Stimulated activated CD8-positive, alpha-beta memory T cell treated with anti-CD3 and anti-CD28 coated beads, Interleukin-4, amount 100 ng/mL, for 4 hours (primary cell): ENCODE measurements at places on chromosomes 5 and 9.
A peak's percentile ranks its signal among the peaks of the same experiment; 100 is the strongest.

- no peak for DNase-seq
Measured at GRCh38 chr9:129036923-129037766, 719 bp downstream of the MIGA2 start.

GRCh38 chr5:1436036-1436435 lies 9.2 kb downstream of the SLC6A3 start:
- no peak for DNase-seq

DNA sequence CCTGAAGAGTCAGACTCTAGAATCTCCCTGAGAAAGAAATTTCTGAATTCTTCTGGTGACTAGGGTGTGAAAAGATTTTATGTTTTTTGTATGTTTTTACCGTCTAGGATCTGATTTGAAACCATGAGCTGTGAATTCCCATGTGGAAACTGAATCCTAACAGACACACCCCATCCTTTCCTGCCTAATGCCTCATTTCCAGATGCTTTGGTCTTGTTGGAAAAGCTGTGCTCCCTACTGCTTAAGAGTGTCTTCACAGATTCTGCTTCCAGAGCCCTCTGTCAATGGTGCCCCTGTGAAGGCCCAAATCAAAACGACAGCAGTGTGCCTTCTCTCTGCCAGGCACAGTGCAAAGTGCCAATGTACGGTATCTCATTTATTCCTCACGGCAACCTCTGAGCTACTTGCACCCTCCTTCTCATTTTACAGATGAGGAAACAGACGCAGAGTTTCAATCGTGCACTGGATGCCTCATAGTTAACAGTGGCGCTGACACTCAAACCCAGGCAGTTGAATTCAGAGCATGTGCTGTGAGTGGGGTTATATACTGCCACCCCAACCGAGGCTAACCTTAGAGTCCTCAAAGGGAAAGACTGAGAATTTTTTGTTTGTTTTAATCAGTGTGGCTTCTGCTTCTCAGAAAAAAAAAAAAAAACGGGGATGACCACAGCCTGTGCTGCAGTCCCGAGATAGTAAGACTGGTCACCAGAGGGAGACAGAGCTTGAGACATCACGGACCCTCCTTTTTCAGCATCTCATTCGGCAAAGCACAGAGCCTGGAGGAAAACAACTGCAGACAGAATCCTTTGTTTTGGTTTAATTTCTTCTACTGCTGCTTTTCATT lies 188.4 kb downstream of the SNCAIP start:
- no peak for DNase-seq

DNA sequence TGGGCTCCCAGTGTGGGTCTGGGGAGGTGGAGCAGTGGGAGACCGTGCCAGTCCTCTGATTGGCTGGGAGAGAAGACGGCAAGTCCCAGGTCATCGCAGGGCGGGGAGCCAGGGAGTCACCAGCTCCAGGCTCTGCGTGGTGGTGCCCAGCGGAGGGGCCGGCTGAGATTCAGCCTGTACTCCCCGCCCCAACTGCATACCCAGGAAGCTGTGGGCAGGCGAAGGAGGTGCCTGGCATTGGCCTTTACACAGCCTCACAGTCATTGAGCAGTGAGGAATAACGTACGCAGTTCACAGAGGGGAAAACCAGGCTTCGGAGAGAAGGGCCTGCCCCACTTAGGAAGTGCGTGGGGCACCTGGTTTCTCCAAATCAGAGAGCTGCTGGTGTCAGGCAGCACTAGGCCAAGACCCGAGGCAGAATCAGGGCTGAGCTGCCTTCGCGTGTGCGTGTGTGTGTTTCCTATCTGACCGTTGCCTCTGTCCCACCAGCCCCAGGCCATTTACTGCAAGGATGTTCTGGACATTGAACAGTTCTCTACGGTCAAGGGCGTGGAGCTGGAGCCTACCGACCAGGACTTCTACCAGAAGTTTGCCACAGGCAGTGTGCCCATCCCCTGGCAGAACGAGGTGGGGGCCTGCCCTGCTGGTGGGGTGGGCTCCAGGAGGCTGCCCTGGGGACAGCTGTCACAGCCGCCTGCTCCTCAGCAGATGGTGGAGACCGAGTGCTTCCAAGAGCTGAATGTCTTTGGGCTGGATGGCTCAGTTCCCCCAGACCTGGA lies 6.2 kb upstream of the PRR7 start:
- no peak for DNase-seq

- DNase-seq: no peak
Measured at GRCh38 chr9:108119530-108120113, 630.1 kb upstream of the KLF4 start.

GRCh38 chr9:85064811-85065371 lies 395.4 kb downstream of the NTRK2 start:
- no peak for DNase-seq

GRCh38 chr5:57174128-57174889 lies 450 bp downstream of the GPBP1 start:
- DNase-seq: no peak

DNA sequence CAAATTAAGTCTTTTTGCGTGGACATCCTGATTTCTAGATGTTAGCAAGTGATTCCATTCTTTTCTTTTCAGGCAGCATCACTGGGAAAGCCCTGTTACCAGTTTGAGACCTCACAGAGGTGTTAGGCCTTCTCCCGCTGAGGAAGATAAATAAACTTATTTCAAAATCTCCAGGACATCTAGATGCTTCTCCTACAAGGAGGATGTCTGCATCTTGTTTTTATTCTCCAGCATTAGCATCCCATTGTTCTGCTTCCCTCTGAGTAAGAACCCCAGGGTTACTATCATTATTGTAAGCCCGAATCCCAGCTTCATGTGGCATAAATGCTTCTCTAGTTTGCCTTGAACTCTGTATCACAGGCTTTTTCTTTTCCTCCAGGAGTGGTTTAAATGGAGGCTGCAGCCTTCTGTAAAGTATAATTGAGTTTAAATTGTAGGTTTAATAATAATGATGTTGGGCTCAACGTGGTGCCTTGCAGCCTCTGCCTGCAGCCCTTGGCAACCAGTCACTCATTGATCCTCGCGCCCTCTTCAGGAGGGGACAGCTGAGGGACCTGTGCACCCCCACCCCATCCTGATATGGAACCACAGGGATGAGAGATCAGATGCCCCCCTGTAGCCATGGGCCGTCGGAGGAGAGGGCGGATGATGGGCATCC lies 114.9 kb downstream of the PDZD2 start:
- DNase-seq: no peak

DNA sequence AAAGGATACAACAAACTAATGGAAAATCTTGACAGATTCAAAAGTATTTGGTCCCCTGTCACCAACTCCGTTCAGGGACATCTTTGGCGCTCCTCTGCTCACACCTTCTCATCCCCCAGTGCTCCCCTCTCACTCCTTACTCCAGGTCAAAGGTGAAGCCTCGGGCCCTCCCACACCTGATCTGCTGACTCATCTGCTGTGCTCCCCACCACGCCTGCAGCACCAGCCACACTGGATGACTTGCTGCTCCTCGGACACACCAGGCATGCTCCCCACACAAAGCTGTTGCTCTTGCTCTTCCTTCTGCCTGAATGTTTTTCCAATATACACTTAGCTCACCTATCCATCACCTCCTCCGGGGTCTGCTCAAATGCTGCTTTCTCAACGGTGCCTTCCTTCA lies 123.4 kb downstream of the ESM1 start:
- DNase-seq: no peak

GRCh38 chr5:167790462-167791260 lies 500.8 kb upstream of the WWC1 start:
- DNase-seq: no peak

DNA sequence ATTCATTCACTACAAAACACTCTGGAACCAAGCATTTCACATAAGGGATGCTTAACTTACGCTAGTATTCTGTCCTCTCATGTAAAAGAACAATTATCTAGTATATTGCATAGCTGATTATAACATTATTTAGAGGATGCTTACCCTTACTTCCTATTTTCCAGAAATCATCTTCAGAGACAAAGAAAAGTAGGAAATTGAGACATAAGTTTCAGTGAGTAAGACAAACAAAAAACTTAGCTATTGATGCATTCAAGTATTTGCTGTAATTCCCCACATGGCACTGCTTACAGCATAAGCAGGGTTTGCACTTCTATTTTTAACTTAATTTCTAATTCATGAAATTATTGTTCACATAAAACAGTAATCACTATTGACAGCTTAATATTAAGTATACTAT lies 104.8 kb upstream of the SREK1 start:
- DNase-seq: no peak

- no peak for DNase-seq
Measured at GRCh38 chr5:98771382-98772109, 1.9 kb upstream of the RGMB start.

DNA sequence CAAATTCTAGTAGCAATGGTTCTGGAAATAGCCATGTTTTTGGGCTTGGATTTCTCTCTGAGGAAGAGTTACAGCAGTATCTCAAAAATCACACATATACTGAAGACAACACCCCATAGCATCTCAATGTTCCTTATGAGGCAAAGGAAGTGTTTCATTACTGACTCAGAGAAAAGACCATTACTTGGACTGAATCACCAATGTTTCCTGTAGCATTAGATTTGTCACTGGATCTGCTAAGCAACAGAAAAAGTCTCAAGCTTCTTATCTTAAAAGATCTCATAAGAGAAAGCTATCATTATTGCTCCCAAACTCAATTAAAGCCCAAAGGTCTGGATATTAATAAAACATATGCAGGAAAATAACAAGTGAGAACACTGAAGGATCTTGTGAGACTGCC lies 272.4 kb downstream of the ADAMTS6 start:
- DNase-seq: no peak

DNA sequence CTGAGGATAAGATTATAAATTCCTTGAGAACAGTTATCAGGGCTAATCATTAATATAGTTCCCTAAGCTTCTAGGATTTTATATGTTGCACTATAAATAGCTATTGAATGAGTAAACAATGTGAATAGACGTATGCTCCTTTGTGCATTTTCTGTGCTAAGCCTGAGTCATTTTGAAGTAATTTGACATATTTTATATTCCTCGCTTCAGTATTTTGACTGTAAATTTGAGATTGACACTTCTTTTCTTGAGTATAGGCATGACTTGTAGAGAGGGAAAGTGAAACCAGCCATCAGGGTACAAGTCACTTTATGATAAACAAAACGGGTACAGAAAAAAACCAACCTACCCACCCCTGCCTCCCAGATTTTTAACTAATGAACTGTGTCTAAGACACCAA lies 367.7 kb upstream of the PRR16 start:
- DNase-seq: no peak

DNA sequence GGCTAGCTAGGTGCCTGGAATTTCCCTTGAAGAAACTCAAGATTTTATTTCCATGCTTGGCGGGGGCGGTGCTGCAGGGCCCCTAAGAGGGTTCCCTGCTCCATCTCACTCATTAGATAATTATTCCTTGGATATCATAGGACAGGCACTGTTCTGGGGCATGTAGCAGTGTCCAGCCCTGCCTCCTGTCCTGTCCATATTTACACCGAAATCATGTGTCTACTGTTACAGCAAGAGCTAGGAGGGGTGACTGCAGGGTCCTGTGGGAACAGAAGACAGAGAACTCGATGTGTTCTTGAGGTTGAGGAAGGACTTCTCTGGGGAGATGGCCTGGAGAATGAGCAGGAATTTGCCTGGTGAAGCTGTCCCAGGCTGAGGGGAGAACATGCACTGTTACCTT lies 96.6 kb downstream of the CYFIP2 start:
- DNase-seq: no peak

DNA sequence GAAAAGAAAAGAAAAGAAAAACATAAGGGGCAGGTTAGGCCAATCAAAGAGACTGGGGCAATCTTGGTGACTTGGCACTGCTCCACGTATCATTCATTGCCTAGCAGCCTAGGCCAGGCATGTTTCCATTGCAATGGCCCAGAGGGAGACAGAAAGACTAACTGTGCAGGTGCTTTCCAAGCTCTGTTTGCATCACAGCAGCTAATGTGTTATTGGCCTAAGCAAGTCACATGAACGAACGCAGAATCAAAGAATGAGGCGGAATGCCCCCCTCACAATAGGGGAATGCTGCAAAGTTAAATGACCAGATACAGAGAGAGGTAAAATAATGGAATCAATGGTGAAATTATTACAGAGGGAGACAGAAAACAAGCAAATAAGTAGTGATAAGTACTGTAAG lies 11.1 kb upstream of the VPS13A start:
- no peak for DNase-seq

- no peak for DNase-seq
Measured at GRCh38 chr5:73205305-73205704, 32.3 kb downstream of the TMEM174 start.

- DNase-seq: no peak
Measured at GRCh38 chr5:159186319-159186718, 23.0 kb downstream of the RNF145 start.

DNA sequence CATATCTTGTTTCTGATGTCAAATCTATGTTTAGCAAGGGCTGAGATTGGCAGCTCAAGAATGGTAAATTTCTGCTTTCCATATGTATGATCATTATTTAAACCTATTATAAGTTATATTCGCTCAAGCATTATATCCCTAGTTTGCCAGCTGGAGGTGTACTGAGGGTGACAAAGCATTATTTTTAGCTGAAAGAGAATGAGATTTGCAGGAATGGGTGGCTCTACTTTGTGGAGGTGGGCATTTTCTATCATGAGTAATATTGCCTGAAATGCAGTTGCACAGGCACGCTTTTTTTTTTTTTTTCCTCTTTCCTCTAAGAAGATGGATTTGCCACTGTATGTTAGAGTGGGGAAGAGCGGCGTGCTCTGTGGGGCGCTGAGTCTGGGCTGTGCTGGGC lies 393.8 kb downstream of the EBF1 start:
- no peak for DNase-seq

- no peak for DNase-seq
Measured at GRCh38 chr5:95723632-95724369, 7.3 kb upstream of the RHOBTB3 start.

- DNase-seq: no peak
Measured at GRCh38 chr9:129458663-129459546, 162.0 kb downstream of the C9orf50 start.

- no peak for DNase-seq
Measured at GRCh38 chr5:178423901-178424809, 166.0 kb downstream of the COL23A1 start.

- DNase-seq: no peak
Measured at GRCh38 chr9:131416509-131416908, 22.6 kb downstream of the PRRC2B start.

GRCh38 chr9:112621018-112621655 lies 96.8 kb downstream of the INIP start:
- DNase-seq: no peak

- no peak for DNase-seq
Measured at GRCh38 chr9:128940271-128940921, 7.0 kb downstream of the DOLK start.

- peak; percentile 65 for DNase-seq
Measured at GRCh38 chr5:177599731-177600507, at the start of gene B4GALT7. B4GALT7 (plus strand) TSS chr5:177600132; CDS start chr5:177600211, 79 bp downstream.

- no peak for DNase-seq
Measured at GRCh38 chr5:143066556-143067281, 296.5 kb downstream of the ARHGAP26 start.
